CD4-positive, alpha-beta T cell treated with Interleukin-15 for 1 hour (primary cell): ENCODE measurements at places on chromosomes 3 and 15.

DNA sequence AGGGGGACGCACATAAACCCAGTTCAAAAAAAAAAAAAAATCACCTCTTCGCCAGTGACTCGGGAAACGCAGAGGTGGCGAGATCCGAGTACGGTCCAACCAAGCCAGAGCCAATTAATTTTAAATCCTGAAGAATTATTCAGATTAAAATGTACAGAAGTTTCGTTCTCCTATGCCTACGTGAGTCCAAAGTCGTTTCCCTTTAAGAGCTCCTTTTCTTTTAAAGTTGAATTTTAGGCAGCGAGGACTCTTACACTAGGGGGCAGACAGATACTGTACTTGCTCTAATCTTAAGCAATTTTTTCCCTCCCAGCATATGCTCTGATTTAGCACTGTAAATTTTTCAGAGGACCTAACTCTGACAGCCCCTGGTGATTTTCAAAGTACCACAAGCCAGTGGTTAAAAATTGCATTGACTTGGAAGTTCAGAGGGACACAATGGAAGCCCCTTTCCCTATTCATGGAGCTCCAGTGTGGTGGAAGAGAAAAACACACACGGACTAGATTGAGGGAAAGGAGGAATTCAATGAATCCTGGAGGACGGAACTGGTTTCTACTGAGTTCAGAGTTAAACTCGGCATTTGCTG is 3.3 kb upstream of the NR2F2 start:
- no peak for DNase-seq

DNA sequence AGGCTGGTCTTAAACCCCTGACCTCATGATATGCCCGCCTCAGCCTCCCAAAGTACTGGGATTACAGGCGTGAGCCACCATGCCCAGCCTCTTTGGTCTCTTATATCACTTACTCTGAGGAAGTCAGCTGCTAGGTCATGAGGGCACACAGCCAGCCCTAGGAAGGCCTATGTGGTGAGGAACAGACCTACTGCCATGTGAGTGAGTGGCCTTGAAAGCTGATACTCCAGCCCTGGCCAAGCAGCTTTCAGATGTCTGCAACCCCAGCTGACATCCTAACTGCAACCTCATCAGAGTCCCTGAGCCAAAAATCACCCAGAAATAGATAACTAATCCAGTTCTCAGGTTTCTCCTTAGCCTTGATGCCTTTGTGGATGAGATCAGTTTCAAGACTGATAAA is 224.3 kb downstream of the EDEM1 start:
- DNase-seq: no peak

- no peak for DNase-seq
These were observed at the start of gene TPRG1 for GRCh38 chr3:189171707-189172106. TPRG1 (plus strand) TSS chr3:189171971; CDS start chr3:189207385, 35,414 bp downstream.

DNA sequence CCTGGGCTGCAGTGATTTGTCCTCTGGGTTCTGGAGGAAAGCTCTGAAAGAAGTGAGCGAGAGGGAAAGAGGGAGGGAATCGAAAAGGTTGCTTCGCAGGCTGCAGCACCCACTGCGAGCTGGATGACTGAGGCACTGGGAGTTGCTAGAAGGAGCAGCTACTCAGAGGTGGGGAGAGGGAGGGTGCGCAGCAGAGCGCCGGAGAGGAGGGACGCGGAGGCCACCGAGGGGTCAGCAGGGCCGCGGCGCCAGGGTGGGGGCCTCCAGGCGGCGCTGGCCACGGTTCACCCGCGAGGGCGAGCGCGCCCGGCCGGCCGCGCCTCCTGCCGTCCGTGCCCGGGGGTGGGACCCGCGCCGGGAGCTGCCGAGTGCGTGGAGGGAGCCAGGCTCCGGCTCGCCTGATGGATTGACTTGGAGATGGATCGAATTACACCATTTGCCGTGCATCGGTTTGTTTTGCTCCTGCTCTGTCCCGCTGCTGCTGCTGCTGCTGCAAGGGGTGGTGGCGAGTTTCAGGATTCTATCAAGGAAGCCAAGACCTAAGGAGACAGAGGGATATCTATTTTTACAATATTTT is at the start of gene SEMA6D:
Gene SEMA6D (plus strand): TSS at position 470 of the 577 bp plus-strand sequence. CDS start 42,294 bp downstream, outside the sequence.
- no peak for DNase-seq

- no peak for DNase-seq
These were observed 531 bp downstream of the LZTFL1 start for GRCh38 chr3:45841420-45841756.

DNA sequence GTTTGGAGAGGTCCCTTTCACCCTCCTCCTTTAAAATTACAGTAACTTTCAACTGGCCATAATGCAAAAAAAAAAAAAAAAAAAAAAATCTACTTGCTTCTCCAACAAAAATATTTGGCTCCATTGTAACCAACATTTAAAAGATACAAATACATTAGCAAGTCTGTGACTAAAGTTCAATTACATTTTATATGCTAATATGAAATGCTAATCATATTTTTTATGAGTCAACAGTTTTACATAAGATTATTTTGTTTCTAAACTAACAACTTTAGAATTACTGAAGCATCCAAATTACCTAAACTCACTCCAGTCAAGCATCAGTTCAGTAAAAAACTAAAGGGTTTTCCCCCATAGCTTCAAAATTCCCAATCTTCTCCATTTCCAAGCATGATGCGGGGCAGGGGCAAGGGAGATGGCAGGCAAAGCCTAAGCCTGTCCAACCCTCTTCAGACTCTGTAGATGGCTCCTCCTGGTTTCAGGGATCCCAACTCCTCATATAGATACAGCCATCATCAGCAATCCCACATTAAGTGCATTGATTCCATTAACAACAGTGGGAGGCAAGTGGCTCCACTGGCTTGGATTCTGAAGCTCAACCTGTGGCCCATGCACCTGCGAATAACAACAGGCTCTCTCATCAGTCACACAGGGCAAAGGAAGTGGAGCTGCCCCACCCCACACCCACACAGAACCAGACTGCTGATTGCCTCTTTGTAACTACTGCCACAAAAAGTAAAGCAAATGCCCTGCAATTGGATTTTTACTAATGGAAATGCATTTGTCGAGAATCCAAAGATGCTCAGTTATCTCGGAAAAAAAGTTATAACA is 15.0 kb downstream of the SFMBT1 start:
- DNase-seq: peak; percentile 49

GRCh38 chr3:135532021-135532420 is 433.5 kb upstream of the PPP2R3A start:
- DNase-seq: no peak

GRCh38 chr3:79019137-79019923 is 748.5 kb downstream of the ROBO1 start:
- DNase-seq: no peak
